ENCODE measurements at places on chromosomes 7 and 10.

- no peak for DNase-seq
These were observed 180.2 kb upstream of the AKR1E2 start for GRCh38 chr10:4645836-4646235.

- no peak for DNase-seq
These were observed 37.9 kb upstream of the SH2B2 start for GRCh38 chr7:102248456-102249395.

GRCh38 chr10:5694573-5694972 lies 9.9 kb downstream of the TASOR2 start:
- no peak for DNase-seq

GRCh38 chr10:11578802-11579255 lies 32.6 kb downstream of the USP6NL start:
- peak; percentile 11 for DNase-seq

- no peak for DNase-seq
These were observed 20.5 kb upstream of the STK17A start for GRCh38 chr7:43562383-43562782.

- DNase-seq, result no peak
These were observed 36.7 kb downstream of the LUC7L2 start for GRCh38 chr7:139396323-139396951.

DNA sequence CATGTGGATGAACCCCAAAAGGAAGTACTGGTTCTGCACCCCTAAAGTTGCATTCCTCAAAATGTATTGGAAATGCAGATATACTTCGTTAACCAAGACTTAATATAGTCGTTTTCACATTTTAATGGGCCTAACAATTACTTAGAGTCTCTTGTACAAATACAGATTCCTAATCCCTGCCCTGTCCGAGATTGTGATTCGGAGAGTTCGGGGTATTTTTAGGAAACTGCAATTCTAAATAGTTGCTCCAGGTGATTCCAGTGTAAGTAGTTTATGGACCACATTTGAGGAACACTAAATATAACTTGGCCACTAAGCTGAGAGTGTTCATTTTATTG lies 830 bp downstream of the TRUB1 start:
- no peak for DNase-seq

GRCh38 chr7:151776876-151777494 lies 99.9 kb downstream of the PRKAG2 start:
- no peak for DNase-seq

- DNase-seq, result no peak
These were observed 52.5 kb downstream of the PROSER2 start for GRCh38 chr10:11875494-11876281.

GRCh38 chr10:71581376-71581775 lies 138.2 kb downstream of the C10orf105 start:
- no peak for DNase-seq

DNA sequence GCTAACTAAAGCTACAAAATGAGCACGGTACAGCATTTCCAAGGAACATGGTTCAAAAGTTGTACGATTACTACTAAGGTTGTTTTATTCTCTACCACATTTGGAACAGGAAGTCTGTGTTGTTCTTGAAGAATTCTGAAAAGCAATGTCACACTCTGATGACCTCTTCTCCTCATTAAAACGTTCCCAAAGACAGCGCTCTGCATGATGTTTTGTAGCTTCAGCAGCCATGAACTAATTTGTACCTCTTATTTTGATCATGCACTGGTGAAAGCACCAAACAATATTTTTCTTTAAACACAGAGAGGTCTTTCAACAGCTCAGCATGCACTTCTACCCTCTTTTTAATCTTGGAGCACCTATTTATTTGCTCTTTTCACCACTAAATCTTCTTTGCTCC lies 75.0 kb upstream of the TES start:
- no peak for DNase-seq

DNA sequence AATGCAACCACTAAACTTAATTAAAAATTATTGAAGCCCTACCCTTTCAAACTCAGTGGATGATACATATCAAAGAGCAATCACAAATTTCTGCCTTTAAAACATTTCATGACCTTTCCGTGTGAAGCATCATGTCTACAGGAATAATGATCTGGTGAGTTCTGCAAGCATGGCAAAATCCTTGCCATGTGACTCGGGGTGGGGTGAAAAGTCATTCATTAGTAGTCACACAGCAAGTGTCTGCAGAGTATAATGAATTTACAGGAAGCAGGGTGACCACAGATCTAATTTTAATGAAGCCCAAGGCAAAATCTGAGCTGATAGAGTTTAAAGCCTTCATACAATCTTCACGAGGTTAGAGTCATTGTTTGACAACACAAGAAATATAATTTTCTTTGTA lies 351.9 kb downstream of the THSD7A start:
- DNase-seq, result no peak
